ENCODE measurements at places on chromosomes 2 and 18. TPM values are rescaled to one million over a fixed set of nuclear protein-coding genes. Genes with fewer than 3 reads are reported as not detected.
A peak's percentile ranks its signal among the peaks of the same experiment; 100 is the strongest.

Gene LYPD6B
- 14.9 TPM for total RNA-seq

Gene FAM124B
- total RNA-seq: 1.2 TPM

GRCh38 chr18:12703664-12704063 is 822 bp downstream of the PSMG2 start:
- H3K4me3 ChIP-seq: peak overlapping the region; percentile 96
- DNase-seq: no peak
- peaks cover 41% of the 10 kb centered on the region for H3K36me3 ChIP-seq
- no peaks in the 10 kb centered on the region for H3K27me3 ChIP-seq

GRCh38 chr18:56351911-56352500 is 286.4 kb downstream of the TXNL1 start:
- DNase-seq: peak; percentile 79
- H3K27ac ChIP-seq: no peak overlapping the region
- H3K4me1 ChIP-seq: no peaks in the 10 kb centered on the region
- no peaks in the 10 kb centered on the region for H3K27me3 ChIP-seq
- no peaks in the 10 kb centered on the region for H3K36me3 ChIP-seq

DNA sequence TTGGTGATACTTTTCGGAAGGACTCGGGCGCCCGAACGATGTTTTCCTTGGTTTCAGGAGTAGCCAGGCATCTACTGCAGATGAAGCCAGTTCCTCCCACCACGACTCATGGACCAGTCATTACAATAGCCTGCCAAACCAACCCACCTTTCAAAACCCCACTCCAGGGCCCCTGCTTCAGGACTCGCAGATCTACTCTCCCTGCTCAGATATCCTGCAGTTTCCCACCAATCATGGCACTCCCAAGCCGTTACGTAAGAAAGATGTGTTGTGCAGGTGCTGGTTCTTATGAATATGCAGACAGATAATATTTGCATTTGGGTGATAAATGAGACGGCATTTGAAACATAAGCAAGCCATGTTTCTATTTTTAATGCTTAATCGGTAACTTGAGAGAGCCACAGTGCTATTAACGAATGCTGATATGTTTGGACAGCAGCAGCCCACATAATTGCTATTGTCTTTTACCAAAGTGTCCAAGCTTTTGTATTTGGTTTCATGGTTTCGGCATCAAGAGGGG is 3.5 kb upstream of the CYS1 start:
- no peak overlapping the region for H3K4me3 ChIP-seq
- no peak overlapping the region for H3K27ac ChIP-seq
- no peaks in the 10 kb centered on the region for H3K4me1 ChIP-seq
- H3K36me3 ChIP-seq: no peaks in the 10 kb centered on the region
